Activated naive CD4-positive, alpha-beta T cell treated with anti-CD3 and anti-CD28 coated beads, Interleukin-2, amount 10 ng/mL, durations not matched to agents 5 hours and 36 hours (primary cell): ENCODE measurements at places on chromosomes 6 and 20. TPM values are rescaled to one million over a fixed set of nuclear protein-coding genes. Genes with fewer than 3 reads are reported as not detected.

MUC21 gene
- not detected for total RNA-seq

SYCP2L gene
- total RNA-seq: not detected

SOBP gene
- total RNA-seq: not detected

SLC2A10 gene
- total RNA-seq: not detected

GRM1 gene
- total RNA-seq: not detected

ADGB gene
- not detected for total RNA-seq

CBLN4 gene
- not detected for total RNA-seq
